ENCODE measurements at places on chromosomes 7 and 10.
A peak's percentile ranks its signal among the peaks of the same experiment; 100 is the strongest.

DNA sequence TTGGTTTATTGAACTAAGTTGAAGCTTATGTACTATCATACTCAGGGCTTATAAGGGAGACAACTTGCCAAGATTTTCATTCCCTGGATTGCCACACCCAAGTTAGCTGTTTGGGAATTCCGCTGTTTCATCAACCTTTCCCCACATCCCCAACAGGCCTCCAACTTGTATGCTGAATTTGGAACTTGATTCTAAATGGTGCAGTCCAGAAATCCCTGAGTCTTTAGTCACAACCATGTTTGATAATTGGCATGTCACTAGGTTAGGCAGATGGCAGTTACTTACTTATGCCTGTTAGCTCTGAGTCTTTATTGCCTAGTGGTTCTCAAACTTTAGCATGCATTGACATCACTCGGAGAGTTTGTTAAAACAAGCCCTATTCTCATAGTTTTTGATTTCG, 135.4 kb upstream of the PRPS1L1 start:
- no peak for DNase-seq

DNA sequence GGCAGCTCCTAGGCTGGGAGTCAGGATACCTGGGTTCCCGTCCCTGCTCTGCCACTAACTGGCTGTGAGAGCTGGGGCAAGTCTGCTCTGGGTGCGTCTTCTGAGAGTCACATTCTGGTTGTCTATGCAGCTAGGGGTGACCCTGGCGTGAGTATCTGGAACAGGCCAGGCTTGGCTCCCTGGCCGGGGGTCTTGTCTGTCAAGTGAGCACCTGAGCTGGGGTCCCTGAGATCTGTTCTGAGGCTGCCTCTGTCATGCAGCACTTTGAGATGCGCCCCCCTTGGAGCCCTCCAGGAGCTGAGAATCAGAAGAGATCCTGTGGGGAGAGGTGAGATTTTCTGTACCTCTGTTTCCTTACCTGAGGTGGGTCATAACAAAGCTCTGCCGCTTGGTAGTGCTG, 7.5 kb downstream of the AGAP3 start:
- no peak for DNase-seq

DNA sequence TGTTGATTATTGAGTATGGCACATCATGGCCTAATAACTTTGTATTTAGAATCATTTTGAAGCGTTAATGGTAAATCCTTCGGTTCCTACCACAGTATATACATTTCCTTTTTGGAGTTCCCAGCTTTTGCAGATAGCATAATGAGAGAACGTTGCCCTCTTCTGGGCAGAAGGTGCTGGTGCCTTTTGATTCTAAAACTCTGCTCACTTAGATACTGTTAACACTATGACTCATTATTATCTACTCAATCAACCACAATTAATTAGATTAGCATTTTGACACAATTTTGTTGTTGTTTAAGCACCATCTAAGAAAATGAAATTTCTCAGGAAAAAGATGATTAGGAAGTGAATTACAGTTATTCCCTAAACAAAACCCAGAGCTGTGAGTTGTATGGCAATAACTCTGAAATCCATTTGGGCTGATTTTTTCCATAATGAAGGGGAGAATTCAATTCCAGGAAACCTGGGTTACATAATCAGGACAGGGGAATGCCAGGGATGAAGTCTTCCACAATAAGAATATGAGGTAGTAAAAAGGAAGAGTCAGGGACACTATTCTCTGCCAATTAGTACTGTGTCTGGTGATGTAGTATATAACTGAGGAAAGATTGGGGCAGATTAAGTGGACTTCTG, 11.5 kb upstream of the DLD start:
- peak; percentile 22 for DNase-seq

- DNase-seq = no peak
Measured at GRCh38 chr10:68508090-68508489, 19.2 kb downstream of the SLC25A16 start.

DNA sequence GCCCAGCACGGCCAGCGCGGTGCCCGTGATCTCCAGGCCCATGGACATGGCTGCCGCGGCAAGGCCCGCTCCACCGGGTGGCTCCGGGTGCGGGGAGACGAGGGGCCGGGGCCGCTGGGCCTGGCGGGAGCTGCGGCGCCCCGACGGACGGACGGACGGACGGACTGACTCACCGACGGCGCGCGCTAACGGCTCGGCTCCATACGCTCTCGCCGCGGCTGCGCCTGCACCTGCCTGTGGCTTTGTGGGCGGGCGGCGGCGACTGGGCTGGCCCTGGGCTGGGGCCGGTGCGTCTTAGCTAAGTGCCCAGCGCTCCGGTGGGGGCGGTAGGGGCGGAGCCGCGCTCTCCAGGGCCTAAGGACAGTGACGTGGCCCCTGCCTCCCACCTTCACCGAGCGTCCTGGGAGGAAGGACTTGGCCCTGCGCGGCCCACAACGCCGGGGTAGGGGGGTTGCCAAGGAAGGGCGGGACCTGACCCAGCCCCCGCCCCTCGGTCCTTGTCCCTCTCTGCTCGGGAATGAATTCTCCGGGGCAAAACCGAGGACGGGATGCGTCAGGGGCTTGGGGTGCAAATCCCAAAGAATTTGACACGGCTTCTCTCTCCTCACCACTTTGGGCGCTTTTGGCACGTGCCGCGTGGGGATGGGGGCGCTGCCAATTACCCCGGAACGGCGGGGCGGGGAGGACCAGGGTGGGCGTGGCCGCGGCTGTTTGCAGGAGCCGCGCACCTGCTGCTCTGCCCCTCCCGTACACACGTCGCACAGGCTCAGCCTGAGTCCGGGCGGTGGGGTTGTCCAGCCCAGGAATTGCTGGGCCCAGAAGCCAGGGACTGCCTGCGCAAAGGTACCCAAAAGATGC, at the start of gene CLDN3:
Gene CLDN3, minus strand, starts transcription at position 269 of the 858 bp plus-strand sequence. Its CDS starts 221 bp downstream, at position 48.
- no peak for DNase-seq

DNA sequence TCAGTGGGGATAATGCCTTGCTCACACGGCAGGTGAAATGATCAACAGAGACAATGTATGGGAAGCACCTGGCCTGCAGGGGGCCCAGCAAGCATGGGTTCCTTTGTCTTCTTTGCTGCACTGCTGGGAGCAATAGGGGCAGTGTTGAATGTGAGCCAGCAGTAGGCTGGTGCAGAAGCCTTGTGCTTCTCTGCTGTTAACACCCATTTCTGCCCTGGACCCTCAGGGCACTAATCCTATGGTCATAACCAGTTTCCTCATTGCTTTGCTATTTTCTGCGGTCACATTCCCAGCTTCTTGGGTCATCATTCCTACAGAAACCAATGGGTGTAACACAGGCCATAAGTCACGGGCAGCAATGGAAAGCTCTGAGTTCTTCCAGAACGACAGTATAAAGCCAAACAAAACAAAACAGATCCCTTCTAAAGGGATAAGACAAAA, 10.9 kb upstream of the LGI1 start:
- peak; percentile 75 for DNase-seq

DNA sequence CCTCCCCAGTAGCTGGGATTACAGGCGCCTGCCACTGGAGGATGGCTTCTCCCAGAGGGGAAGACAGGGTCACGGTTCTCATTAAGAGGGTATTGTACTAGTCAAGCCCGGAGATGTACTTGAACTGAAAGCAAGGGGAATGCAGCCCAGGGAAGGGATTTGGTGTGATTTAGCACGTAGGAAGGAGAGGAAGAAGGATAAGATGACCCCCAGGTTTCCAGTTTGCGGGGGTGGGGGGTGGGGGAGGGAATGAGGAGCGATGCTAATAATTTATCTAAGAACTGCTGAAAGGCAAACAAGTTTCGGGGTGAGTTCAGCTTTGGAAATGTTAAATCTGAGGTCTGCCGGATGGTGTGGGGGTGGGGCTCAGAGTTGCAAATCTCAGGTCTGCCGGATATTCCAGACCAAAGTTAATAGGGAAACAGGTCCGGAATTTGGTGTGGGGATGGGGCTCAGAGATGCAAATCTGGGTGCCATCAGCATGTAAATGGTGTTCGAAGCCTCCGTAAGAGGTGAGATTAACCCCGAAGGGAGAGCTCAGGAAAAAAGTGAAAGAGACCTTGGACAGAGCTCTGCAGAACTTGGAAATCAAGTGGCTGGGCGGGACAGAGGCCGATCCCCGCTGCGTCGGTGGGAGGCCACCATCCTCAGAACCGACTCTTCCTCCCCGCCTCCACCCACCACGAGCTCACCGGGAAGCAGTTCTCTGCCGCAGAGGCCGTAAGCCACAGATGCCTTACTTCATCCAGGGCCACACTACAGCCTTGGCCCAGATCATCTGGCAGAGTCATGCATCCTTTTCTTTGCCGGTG, 1.6 kb upstream of the SEPHS1 start:
- no peak for DNase-seq

DNA sequence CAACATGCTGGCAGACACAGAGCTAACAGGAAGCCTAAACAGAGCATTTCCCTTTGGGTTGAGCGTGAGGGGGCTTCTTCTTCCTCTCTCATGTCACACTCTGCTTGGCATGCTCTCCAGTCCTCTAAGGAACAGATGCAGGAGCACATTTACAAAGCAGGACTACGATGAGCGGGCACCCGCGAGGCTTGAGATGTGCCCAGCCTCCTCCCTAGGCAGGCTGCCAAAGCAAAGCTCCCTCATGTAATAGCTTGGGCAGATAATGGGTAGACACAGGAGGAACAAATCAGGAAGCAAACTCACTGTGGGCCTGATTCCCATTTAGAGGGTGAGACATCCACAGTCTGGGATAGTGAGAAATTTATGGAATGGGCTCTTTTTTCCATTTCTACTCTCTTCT, 519.1 kb downstream of the NRG3 start:
- no peak for DNase-seq

GRCh38 chr7:108358553-108358952, 97.7 kb downstream of the NRCAM start:
- DNase-seq = peak; percentile 62

DNA sequence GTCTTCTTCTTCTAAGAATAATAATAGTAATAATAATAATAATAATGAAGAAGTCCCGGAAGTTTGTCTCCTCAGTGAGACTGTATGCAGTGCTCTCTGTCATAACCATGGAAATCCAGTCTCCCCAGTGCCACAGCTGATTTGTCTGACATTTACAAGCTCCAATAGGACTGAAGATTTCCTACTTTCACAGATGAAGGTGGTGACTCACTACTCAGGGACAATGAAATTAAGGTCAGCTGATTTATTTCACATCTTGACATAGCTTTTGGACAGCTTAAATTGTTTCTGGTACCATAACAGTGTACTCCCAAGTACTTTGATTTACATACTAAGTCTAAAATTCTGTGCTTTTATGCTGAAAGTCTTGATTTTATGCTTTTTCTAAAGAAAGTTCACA, 6.9 kb downstream of the CELF2 start:
- no peak for DNase-seq

GRCh38 chr10:90051053-90051452, 349.7 kb downstream of the KIF20B start:
- DNase-seq = no peak

GRCh38 chr10:49080965-49081364, 34.4 kb downstream of the VSTM4 start:
- DNase-seq = no peak

- DNase-seq = no peak
Measured at GRCh38 chr7:148056406-148056805, 534.2 kb upstream of the C7orf33 start.

GRCh38 chr10:10911471-10911921, 106.2 kb upstream of the CELF2 start:
- DNase-seq = peak; percentile 93

- DNase-seq = no peak
Measured at GRCh38 chr7:29204491-29205272, 10.1 kb downstream of the CHN2 start.

DNA sequence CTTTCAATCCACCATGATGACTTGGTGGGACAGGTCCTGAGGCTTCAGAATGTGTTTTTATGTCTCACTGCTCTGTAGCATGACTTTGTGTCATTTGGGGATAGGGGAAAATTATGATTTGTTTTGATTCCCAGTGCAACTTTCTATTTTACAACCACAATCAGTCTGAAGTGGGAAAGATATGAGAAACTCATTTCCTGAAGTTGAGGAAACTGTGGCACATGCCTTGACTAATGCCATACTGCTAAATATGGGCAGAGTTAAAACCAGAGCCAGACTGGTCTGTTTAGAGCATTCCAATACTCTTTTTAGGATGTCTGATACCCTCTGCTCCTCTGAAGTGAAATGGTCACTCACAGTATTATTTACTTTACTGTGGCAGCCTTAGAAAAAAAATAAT, 307.7 kb downstream of the ADRA2A start:
- no peak for DNase-seq

GRCh38 chr7:137480824-137481365, 137.4 kb upstream of the PTN start:
- no peak for DNase-seq

DNA sequence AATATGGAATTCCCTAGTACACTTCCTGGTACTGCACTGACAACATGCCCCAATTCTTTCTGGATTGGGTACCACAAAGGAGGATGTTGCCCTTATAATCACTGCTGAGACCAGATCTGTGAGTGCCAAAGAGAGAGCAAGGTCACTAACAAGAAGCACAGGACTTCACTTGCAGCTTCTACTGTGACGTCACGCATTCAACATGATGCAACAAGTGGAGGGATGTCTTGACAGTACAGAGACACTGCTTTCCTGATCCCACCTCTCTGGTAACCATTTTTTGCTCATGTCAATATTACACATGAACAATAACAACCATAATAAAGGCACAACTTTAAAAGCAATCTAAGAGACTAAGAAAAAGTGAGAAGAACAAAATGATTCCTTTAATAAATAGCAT, 414.1 kb upstream of the LRRN3 start:
- no peak for DNase-seq

- DNase-seq = no peak
Measured at GRCh38 chr10:77906951-77907421, 19.6 kb downstream of the DLG5 start.

DNA sequence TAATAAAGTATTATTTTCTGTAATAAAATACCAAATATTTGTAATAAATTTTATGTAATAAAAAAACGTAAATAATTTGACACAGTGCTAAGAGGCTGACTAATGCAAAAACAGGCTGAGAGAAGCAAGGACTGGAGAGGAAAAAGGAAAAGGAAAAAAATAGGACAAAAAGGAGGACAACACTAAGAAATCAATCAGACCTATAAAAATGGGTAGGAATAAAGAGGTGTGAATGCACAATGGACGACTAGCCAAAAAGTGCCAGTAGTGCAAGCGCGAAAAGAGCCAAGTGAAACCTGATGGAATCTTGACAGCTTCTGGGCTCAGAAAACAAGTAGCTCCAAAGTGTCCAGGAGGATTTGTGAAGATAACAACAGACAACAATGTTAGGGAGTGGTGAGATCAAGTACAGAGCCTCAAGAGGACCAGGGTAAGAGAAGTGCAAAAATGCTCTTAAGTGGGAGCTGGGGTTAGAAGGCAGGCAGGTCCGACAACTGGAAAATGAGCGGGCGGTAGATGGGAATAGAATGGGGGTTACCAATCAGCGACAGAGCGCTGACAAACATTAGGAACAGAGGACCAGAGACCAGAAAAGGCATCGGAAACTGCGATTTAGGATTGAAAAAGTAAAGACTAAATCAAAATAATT, 1.2 kb downstream of the BRAF start:
- no peak for DNase-seq

GRCh38 chr10:73060738-73061635, 35.7 kb downstream of the P4HA1 start:
- DNase-seq = no peak

- no peak for DNase-seq
Measured at GRCh38 chr10:4061441-4061951, 276.5 kb upstream of the KLF6 start.
